Vagina (tissue), 2 donors: ENCODE measurements at places on chromosomes 7 and 10. TPM values are rescaled to one million over a fixed set of nuclear protein-coding genes. Genes with fewer than 3 reads are reported as not detected.
A peak's percentile ranks its signal among the peaks of the same experiment; 100 is the strongest.

DNA sequence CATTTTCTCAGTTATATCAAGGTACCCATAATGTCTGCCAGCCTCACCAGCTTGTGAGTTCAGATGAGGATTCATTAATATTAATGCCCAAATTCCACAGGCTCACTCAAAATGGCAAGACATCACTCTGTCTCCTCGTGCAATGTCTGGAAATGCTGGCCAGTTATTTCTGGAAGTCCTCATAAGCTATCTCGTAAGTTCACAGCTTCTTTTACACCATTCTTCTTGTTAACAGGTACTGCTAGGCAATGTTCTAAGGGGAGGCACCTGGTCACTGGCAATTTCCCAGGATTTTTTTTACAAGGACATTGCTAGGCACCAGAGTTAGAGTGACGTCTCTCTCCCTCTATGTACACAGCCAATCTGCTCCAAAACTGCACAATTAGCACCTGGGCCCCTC lies 80.2 kb upstream of the SEMA3C start:
- H3K27ac ChIP-seq = no peak overlapping the region
- no peak overlapping the region for H3K4me3 ChIP-seq
- H3K27me3 ChIP-seq = no peaks in the 10 kb centered on the region
- no peaks in the 10 kb centered on the region for H3K36me3 ChIP-seq

GRCh38 chr7:125491137-125491536 lies 561.5 kb upstream of the POT1 start:
- H3K27me3 ChIP-seq = no peaks in the 10 kb centered on the region
- H3K4me3 ChIP-seq = no peak overlapping the region
- H3K36me3 ChIP-seq = no peaks in the 10 kb centered on the region
- no peaks in the 10 kb centered on the region for H3K4me1 ChIP-seq

DNA sequence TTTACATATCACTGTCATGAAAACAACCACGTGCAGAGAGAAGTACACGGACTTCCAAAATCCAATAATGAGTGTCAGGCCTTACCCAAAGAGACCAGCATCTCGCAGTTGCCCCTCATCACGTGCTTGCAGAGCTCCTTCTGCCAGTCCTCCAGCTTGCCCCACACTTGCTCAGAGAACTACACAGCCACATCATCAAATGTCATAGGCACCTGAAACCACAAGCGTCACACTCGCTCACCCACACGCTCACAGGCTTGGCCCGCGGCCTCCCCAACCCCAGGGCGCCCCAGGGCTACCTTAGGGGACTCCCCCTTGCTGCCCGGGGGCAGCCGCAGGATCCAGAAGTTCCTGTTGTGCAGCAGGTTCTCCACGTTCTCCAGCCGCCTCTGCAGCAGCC lies 123.4 kb upstream of the ZNF746 start:
- no peak overlapping the region for H3K27ac ChIP-seq
- peaks cover 46% of the 10 kb centered on the region for H3K36me3 ChIP-seq
- no peaks in the 10 kb centered on the region for H3K27me3 ChIP-seq
- H3K4me3 ChIP-seq = no peak overlapping the region
- no peak for DNase-seq

- no peak for DNase-seq
- no peak overlapping the region for H3K4me3 ChIP-seq
- no peaks in the 10 kb centered on the region for H3K4me1 ChIP-seq
- no peak overlapping the region for H3K27ac ChIP-seq
Observed at GRCh38 chr10:53977267-53977666, 823.8 kb downstream of the PCDH15 start.

GRCh38 chr10:454860-455259 lies 234.6 kb downstream of the DIP2C start:
- peaks cover 21% of the 10 kb centered on the region for H3K4me1 ChIP-seq
- H3K27ac ChIP-seq = no peak overlapping the region
- DNase-seq = no peak
- H3K36me3 ChIP-seq = no peaks in the 10 kb centered on the region

DNA sequence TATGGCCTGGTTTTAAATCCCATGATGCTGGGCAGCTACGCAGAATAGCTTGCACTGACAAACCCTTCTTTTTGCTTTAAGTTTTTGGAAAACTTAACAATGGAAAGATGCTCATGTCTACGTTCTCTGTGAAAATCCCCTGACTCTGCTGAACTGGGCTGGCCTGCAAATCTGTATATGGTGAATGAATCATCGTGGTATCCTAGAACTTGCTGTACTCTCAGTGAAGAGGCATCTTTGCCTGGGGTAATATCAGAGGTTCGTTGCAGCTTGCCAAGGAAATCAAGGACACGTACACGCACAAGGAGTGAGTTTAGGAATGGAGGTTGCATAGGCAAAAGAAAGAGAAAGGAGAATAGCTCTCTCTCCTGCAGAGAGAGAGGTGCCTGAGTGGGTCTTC lies 382.0 kb upstream of the ADARB2 start:
- no peaks in the 10 kb centered on the region for H3K4me1 ChIP-seq
- no peak overlapping the region for H3K27ac ChIP-seq
- H3K36me3 ChIP-seq = no peaks in the 10 kb centered on the region
- no peak for DNase-seq

DNA sequence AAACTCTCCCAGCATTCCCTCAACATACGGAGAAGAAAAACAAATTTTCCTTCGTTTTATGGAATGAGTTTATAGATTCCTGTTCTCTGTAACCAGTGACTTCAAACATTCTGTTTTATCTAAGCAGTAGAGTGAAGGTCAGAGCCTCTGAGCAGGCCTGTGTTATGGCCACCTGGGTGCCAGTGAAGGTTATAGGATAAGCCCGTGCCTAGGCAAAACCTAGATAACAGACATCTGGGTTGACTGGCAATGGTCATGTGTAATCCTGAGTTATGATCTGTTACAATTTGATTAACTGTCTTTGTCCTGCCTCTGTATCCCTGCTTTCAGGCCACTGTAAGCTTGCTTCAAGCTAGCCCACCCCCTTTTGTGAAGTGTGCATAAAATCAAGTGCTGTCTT lies 8.3 kb downstream of the LSM5 start:
- no peaks in the 10 kb centered on the region for H3K4me1 ChIP-seq
- DNase-seq = no peak
- no peaks in the 10 kb centered on the region for H3K27me3 ChIP-seq
- H3K4me3 ChIP-seq = no peak overlapping the region
- peaks cover 9% of the 10 kb centered on the region for H3K36me3 ChIP-seq

GRCh38 chr7:138032186-138032585 lies 30.3 kb upstream of the CREB3L2 start:
- no peaks in the 10 kb centered on the region for H3K36me3 ChIP-seq
- H3K27ac ChIP-seq = no peak overlapping the region
- H3K4me1 ChIP-seq = no peaks in the 10 kb centered on the region
- DNase-seq = no peak
- no peak overlapping the region for H3K4me3 ChIP-seq

DNA sequence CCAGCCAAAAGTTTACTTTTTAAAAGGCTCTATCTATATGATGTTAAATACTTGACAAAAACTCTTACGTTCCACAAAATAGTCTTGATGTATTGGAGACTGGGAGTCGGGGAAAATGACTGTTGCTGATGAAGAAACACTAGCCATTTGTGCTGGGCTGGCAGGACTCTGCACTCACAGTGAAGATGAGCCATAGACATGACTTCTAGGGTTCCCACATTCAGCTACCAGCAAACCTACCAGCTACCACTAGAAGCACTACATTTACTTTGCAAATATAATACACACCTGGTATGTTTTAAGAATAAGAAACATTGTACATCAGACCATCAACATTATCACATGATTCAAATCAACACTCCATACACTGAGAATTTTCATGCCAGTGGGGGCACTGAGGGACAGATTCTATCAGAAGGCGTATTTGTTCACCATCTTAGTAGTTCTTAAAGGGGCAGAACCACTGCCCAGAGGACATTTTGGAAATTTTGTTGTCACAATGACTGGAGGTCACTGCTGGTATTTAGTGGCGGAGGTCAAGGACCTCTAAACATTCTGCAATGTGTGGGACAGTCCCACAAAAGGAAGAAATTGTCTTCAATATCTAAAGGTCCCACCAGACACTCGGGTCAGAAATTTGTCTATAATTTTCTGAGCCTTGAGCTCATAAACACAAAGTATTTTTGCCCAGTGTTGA lies 52.3 kb downstream of the PARD3 start:
- H3K4me1 ChIP-seq = peaks cover 85% of the 10 kb centered on the region
- H3K27ac ChIP-seq = no peak overlapping the region
- no peak overlapping the region for H3K4me3 ChIP-seq
- DNase-seq = no peak
- no peaks in the 10 kb centered on the region for H3K27me3 ChIP-seq

DNA sequence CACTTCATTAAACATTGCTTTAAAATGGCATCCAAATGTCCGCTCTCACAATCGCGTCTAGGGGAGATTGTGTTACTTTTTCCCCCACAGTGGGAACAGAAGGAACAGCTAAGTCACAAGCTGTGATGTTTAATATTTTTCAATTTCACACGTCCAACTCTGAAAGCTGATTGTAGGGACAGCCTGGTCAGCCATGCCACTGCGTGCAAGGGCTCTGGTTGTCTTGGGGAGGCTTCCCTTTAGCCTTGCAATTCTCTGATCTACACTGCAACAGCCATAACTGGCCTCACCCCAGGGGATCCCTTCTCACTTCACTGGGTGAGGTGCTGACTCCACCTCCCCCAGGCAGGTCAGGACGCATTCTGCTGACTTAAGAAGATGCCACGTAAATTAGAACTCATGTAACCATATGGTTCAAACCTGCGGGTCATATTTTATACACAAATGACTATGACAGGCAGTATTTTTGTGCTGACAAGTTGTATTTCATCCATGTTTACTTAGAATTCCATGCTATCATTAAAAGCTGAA lies 425.2 kb upstream of the NFE2L3 start:
- no peaks in the 10 kb centered on the region for H3K36me3 ChIP-seq
- no peaks in the 10 kb centered on the region for H3K27me3 ChIP-seq
- H3K4me3 ChIP-seq = no peak overlapping the region
- H3K4me1 ChIP-seq = peaks cover 32% of the 10 kb centered on the region
- H3K27ac ChIP-seq = no peak overlapping the region
- no peak for DNase-seq

GRCh38 chr7:47945261-47946015 lies 2.8 kb downstream of the PKD1L1 start:
- H3K27me3 ChIP-seq = no peaks in the 10 kb centered on the region
- H3K4me1 ChIP-seq = peaks cover 11% of the 10 kb centered on the region
- H3K36me3 ChIP-seq = no peaks in the 10 kb centered on the region
- H3K27ac ChIP-seq = no peak overlapping the region

DNA sequence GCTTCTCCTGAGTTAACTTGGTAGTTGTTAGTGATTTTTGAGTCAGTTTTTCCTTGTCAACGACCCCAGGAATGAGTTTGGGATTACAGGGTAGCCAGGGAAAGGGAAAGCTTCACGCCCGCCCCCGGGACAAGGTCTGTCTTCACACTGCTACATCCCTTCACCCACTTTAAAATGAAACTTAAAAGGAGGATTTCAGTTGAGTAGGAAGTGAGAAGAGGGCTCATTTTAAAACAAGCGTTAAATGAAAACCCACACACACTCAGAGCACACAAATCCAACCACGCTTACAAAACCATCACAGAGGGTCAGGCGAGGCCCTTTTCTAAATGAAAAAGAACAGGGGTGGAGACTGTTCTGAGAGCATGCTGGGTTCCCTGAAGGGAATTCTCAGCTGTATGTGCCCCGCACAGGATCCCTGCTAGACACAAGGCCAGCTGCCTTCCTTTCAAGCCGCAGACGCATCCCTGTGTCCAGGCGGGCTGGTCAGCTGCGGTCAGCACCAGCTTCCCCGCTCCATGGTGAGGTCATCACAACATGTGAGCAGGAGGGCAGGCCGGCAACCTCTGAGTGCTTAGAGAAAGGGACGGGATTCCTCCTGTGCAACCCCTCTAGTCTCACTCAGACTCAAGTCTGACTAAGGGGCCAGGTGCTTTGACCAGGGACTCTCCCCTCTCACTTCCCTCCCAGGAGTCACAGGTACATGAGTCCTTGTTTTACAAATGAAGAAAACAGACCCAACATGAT lies 111.8 kb downstream of the EGFR start:
- H3K36me3 ChIP-seq = no peaks in the 10 kb centered on the region
- H3K27me3 ChIP-seq = no peaks in the 10 kb centered on the region
- peak overlapping the region; percentile 91 for H3K27ac ChIP-seq

DNA sequence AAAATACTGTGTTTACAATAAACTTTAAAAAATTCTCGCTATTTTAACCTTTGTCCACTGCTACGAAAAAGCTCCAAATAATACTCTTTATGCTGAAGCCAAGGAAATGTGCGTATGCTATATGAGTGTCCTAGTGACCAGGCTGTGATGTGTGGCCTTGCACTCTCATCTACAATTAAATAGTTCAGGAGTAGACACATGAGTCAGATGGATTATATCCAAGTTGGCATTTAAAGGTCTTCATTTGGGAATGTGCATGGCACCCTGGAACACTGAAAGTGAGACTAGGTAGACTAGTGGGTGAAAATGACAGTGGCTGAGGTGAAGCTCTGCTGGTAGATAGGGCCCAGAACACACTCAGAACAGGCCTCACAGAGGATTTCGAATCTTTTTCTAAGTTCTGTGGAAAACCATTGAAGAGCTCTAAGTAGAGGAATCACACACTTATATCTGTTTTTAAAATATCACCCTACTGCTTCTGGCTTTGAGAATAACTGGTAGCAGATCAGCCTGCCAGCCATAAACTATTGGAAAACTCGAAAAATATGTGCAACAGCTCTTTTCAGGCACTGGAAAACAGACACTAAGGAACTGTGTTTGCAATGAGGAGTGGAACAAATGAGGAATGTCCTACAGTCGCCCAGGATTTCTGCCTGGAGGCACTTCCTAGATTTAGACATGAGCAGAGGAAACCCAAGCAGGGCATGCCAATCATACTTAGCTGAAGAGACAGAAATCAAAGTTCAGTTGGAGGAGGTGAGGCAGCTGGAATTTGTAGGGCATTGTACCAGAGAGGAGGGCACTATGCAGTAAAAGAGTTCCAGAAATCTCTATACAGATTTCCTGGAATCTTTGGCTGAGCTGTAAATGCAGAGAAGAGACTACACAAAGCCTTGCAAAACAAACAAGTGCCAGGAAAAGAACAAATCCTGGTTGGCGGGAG lies 603.8 kb upstream of the LRRTM3 start:
- H3K4me3 ChIP-seq = no peak overlapping the region
- no peaks in the 10 kb centered on the region for H3K27me3 ChIP-seq
- no peaks in the 10 kb centered on the region for H3K4me1 ChIP-seq

GRCh38 chr10:49738616-49739360 lies 23.3 kb downstream of the OGDHL start:
- no peak for DNase-seq
- H3K36me3 ChIP-seq = no peaks in the 10 kb centered on the region
- H3K4me3 ChIP-seq = no peak overlapping the region

DNA sequence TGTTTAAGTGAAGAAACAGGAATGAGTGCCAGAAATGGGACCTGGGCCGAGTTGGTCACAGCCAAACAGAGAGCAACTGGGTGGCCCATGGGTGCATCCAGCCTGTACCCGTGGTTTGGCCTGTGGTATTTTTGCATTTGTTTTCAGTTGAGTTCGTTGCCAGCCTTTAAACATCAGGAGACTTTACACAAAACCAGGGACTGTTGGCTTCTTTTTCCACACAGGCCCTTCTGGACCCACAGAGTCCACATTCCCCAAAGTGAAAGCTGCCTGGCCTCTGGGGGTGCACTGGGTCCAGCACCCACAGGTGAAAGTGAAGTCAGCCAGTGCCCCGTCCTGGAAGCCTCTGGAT lies 54.1 kb upstream of the TNS3 start:
- peaks cover 37% of the 10 kb centered on the region for H3K4me1 ChIP-seq
- H3K36me3 ChIP-seq = no peaks in the 10 kb centered on the region
- DNase-seq = no peak
- no peak overlapping the region for H3K4me3 ChIP-seq

Gene ZPBP
- not detected for total RNA-seq

Gene TRIP6
- 52.1 TPM for total RNA-seq

Gene ACHE
- 9.3 TPM for total RNA-seq

Gene AKR1C8
- not detected for total RNA-seq

Gene EPC1
- total RNA-seq = 54.5 TPM

Gene CPN1
- not detected for total RNA-seq

Gene VDAC2
- total RNA-seq = 127 TPM

Gene CNOT4
- total RNA-seq = 23.3 TPM

Gene IL6
- total RNA-seq = 12.0 TPM

Gene AKR1D1
- total RNA-seq = not detected
